ENCODE measurements at places on chromosomes 2 and 18.
A peak's percentile ranks its signal among the peaks of the same experiment; 100 is the strongest.

- DNase-seq, result no peak
Observed at GRCh38 chr2:208501206-208501605, 94.6 kb downstream of the PTH2R start.

GRCh38 chr2:168143813-168144212, 103.6 kb downstream of the STK39 start:
- DNase-seq, result no peak

DNA sequence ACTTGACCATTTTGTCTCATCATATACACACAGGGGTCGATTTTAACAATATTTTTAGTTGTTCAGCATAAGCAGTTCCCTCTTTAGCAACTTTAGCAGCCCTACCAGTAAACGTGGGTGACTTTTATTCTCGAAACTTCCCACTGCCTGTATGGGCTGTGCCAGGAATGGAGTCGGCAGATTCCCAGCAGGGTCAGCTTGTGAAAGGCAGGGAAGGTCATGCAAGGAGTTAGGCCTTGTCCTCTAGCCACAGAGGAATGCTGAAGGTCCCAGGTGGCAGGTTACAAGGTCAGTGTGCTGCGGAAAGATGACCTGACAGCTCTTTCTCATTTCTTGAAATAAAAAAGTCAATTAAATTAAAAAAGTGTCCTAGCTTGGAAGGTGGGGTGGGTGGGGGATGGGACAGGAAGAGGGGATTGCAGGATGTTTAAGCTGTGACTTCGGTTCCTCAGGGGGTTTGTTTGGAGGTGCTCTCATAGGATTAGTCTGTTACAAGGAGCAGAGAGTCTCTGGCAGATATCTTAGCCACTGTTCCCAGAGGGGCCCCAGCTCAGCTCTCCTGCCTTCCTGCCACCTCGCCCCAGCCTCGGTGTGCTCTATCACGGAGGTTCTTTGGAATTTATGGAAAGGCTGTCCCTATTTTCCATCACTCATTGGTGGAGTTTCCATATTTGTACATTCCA, 21.4 kb downstream of the DRC1 start:
- DNase-seq, result no peak

- no peak for DNase-seq
Observed at GRCh38 chr2:53103679-53104078, 663.9 kb upstream of the CHAC2 start.

- DNase-seq, result no peak
Observed at GRCh38 chr2:164910101-164910899, 45.0 kb downstream of the SLC38A11 start.

- DNase-seq, result peak; percentile 42
Observed at GRCh38 chr2:240961910-240962299, 36.5 kb upstream of the SNED1 start.

GRCh38 chr18:9401176-9401575, 66.6 kb downstream of the TWSG1 start:
- DNase-seq, result no peak

DNA sequence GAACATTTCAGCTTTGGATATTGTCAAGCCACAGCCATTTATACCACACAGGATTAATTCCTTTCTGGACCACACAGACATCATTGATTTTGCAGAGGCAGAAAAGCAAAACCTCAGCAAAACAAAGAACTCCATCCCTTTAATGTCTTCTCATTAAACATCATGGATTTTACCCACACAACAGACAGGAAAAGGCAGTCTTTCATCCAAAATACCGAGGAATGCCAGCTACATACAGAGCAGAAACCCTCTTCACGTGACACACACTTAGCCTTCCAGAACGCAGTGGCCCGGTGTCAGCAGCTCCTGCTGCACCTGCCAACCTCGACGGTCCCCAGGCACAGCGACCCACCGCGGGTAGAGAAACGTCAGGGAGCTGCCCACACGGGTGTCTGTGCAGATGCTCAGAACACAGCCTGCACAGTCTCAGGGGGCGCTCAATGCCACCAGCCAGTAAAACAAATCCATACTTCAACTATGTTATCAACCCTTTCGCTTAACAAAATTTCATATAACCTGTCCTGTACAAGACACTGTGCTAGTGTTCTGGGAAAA, 304.5 kb downstream of the EIPR1 start:
- DNase-seq, result no peak

DNA sequence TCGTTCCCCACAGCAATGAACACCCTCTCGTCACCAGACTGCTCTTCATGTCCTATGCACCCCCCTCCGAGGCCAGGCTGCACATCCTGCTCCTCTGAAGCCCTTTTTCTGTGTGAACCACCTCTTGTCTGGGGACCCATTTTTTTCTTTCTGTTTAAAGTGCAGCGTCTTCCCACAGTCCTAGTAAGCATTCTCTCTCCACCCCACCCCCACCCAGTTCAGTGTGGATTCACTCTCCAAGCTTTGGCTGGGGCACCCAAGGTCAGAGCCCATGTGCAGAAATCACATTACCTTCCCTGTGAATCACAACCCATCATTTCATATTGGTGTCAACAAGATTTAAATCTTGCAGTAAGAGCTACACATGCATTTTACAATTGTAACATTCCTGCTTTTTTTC, 26.4 kb upstream of the PKDCC start:
- no peak for DNase-seq
